ENCODE measurements at places on chromosomes 11 and 22. TPM values are rescaled to one million over a fixed set of nuclear protein-coding genes. Genes with fewer than 3 reads are reported as not detected.

MMP1 gene
- 19.1 TPM for total RNA-seq

RIC3 gene
- total RNA-seq, result 12.9 TPM

MMP12 gene
- 0.75 TPM for total RNA-seq

RPS6KA4 gene
- total RNA-seq, result 42.4 TPM

SEC14L2 gene
- total RNA-seq, result 7.1 TPM

OR4A16 gene
- not detected for total RNA-seq

SHANK3 gene
- total RNA-seq, result 59.9 TPM

RASD2 gene
- 4.1 TPM for total RNA-seq

PEX16 gene
- total RNA-seq, result 27.6 TPM

GSTT2B gene
- 9.8 TPM for total RNA-seq

ELF5 gene
- total RNA-seq, result 10.7 TPM

KRTAP5-8 gene
- total RNA-seq, result not detected

OR52E8 gene
- not detected for total RNA-seq

YAP1 gene
- 127 TPM for total RNA-seq

SYT9 gene
- 0.14 TPM for total RNA-seq

PIM3 gene
- 119 TPM for total RNA-seq

GNG3 gene
- total RNA-seq, result not detected

PSMD13 gene
- 89.9 TPM for total RNA-seq

SAC3D1 gene
- total RNA-seq, result 10.2 TPM

LIF gene
- total RNA-seq, result 6.9 TPM

ANKK1 gene
- not detected for total RNA-seq

PRG3 gene
- not detected for total RNA-seq

CYP2R1 gene
- total RNA-seq, result 14.7 TPM

TLCD5 gene
- 4.2 TPM for total RNA-seq

CHST1 gene
- 4.9 TPM for total RNA-seq

NPAS4 gene
- total RNA-seq, result not detected

HMOX1 gene
- total RNA-seq, result 54.0 TPM

GAL3ST1 gene
- 2.5 TPM for total RNA-seq

TMPRSS6 gene
- 2.1 TPM for total RNA-seq

GGT5 gene
- 66.5 TPM for total RNA-seq

PLA2G3 gene
- total RNA-seq, result 6.9 TPM

INPP5J gene
- total RNA-seq, result 4.5 TPM

RFPL2 gene
- total RNA-seq, result not detected

BTBD10 gene
- 21.9 TPM for total RNA-seq

DGCR6 gene
- 3.1 TPM for total RNA-seq

CCDC116 gene
- 0.69 TPM for total RNA-seq

RIMBP3B gene
- 0.09 TPM for total RNA-seq

PRR33 gene
- total RNA-seq, result not detected

AIFM3 gene
- 5.7 TPM for total RNA-seq

FREY1 gene
- total RNA-seq, result 0.75 TPM

OSBP2 gene
- 6.0 TPM for total RNA-seq

MS4A3 gene
- total RNA-seq, result not detected

PRAME gene
- not detected for total RNA-seq

GGTLC3 gene
- total RNA-seq, result 13.1 TPM

PKDREJ gene
- not detected for total RNA-seq

DEFB131B gene
- not detected for total RNA-seq

F2 gene
- not detected for total RNA-seq

TSPAN32 gene
- 12.2 TPM for total RNA-seq

MPZL3 gene
- total RNA-seq, result 11.8 TPM

KRTAP5-7 gene
- 0.46 TPM for total RNA-seq

OR4B1 gene
- not detected for total RNA-seq
